Hindlimb muscle (tissue), 1 donor: ENCODE measurements at places on chromosomes 7 and 10.
A peak's percentile ranks its signal among the peaks of the same experiment; 100 is the strongest.

- no peak for DNase-seq
Measured at GRCh38 chr7:28296571-28297483, 115.5 kb upstream of the CREB5 start.

DNA sequence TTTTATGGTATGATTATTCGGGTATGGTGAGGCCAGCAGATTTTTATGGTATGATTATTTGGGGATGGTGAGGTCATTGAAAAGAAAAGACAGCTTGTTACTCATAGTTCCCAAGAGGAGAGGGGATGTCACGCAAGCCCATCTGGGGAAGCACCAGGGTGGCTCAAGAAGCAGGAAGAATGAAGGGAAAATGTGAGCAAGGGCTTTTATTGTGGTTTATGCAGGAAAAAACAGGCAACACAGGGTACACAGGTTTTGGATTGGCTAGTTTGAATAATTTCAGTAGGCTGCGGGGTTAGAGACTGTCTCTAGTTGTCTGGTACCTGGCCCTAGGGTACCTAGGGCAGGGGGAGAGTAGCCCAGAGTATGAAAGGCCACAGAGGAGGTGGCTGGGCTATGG is 26.8 kb upstream of the DGKI start:
- DNase-seq, result no peak

DNA sequence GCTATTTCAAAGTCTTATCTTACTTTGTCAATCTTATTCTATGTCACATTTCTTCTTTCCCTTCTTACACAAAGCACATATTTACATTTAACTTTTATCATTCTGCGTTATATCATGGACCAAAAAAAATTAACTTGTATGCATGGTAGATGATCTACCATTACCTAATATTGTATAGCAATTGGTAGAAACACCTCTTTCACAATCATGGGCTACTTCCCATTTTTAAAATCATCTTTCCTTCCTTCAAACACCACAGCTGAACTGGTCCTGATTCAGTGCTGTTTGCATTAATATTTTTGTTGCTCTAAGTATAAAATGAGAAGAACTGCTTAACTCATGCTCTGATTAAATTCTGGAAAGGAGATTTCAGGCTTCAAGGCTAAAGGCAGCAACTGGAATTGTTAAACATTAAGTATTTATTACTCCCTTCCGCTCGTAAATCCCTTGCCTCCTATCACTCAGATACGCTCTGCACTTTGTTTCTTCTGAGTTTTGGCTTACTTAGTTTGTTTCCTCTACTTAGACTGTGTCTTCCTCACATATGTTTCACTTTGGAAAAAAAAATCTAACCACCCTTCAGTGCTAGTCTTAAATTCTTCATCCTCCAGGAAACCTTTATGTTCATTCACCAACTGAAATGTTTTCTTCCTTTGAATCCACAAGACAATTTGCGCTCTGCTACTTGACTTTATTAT is 901.4 kb downstream of the PCDH15 start:
- no peak for DNase-seq

- DNase-seq, result no peak
Measured at GRCh38 chr7:159078193-159078910, 66.3 kb downstream of the VIPR2 start.

DNA sequence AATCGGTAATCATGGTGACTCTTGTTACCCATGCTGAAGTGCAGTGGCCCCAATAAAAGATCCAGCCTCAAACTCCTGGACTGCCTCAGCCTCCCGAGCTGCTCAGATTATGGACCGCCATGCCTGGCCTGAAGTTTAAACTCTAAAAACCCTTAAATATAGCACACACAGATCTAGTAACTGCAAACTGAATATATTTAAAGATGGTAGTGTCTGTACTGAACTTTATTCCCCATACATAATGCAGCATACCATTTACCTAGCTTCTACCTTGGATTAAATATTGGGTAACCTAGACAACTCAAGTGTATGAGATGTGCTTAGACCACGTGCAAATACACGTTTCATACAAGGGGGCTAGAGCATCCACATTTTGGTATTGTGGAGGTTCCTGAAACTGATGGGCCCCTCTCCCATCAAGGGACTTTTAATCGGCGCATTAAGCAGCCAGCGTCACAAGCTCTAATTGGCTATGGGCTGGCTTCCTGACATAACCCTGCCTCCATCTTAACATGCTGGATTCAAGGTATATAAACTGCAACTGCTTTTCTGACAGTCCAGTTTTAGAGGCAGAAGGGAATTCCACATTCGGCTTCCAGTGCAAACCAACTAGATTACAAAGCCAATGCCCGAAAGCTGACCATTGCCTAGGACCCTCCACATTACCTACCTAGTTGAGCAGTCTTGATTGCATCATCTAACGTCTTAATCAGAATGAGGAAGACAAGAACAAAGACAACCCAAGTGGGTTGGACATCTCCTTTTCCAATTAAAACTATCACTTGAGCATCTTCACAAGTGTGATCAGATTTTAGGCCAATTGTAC is 13.0 kb downstream of the HNRNPA2B1 start:
- no peak for DNase-seq

DNA sequence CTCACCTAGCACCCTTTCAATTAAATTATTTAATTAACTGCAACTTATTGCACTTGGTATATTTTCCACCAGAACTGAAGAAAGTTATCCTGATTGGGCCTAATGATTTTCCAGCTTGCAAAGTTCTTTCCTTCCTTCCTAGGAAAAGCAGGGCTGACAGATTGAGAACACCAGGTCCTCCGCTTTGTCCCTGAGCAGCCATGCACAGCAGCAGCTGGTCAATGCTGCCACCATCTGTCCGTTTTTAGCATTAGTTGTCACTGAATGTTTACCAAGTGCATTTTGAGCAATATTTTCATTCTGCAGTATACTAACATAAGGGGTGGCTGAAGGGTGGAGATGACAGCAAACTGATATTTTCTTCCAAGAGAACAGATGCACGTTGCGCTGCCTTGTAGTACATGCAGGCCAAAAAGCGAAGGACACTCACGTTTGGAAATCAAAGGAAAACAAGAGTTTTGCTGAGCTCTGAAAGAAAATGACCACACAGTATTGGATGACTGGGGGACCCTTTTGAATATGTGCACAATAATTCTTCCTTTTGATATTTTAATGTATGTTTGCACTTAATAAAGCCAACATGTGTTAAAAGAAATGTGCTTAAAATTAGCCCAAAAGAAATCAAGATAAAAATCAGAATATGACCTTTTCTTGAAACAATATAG is 248.8 kb upstream of the PTN start:
- peak; percentile 76 for DNase-seq

DNA sequence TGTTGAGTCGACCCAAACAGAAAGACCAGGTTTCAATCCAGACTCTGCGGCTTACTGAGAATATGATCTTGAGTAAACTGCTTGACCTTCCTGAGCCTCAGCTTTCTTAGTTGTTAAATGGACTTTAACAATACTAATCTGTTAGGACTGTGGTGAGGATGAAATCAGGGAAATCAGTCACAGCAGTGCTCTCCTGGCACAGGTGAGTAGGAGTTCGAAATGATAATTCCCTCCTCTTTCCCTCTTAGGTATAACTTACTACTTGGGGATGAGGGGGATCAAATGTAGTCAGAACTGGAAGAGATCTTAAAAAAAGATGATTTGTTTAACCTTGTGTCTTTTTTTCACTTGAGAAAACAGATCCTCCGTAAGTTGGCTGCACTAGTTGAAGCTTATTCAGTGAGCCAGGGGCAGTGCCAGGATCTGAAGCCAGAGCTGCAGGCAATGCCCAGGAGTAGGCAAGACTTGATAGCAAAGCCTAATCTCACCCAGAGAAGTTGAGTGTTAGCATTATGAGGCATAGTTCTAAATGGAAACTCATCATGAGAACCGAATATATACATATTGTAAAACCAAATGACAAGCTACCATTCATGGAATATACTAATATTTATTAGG is 1.8 kb upstream of the MAGI2 start:
- no peak for DNase-seq
